ENCODE measurements at places on chromosomes 16 and 17.

DNA sequence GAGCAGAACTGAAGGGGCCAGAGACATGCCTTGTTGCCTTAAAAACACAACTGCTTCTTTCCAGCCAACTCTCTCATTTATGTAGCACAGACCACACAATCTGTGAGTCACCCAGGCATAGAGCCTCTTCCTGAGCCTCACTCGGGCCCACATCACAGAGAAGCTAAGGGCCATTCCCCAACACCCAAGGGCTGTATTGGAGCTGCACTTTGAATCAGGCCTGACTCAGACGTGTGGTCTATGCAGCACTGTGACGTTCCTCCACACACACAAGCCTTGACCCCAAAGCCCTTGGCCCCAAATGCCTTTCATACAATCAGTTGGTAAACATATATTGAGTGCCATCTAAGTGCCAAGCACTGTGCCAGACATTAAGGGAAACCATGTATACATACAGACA is 308.9 kb upstream of the DYNLRB2 start:
- no peak for DNase-seq

- DNase-seq, result no peak
Measured at GRCh38 chr17:62950067-62950466, 16.0 kb upstream of the TANC2 start.

DNA sequence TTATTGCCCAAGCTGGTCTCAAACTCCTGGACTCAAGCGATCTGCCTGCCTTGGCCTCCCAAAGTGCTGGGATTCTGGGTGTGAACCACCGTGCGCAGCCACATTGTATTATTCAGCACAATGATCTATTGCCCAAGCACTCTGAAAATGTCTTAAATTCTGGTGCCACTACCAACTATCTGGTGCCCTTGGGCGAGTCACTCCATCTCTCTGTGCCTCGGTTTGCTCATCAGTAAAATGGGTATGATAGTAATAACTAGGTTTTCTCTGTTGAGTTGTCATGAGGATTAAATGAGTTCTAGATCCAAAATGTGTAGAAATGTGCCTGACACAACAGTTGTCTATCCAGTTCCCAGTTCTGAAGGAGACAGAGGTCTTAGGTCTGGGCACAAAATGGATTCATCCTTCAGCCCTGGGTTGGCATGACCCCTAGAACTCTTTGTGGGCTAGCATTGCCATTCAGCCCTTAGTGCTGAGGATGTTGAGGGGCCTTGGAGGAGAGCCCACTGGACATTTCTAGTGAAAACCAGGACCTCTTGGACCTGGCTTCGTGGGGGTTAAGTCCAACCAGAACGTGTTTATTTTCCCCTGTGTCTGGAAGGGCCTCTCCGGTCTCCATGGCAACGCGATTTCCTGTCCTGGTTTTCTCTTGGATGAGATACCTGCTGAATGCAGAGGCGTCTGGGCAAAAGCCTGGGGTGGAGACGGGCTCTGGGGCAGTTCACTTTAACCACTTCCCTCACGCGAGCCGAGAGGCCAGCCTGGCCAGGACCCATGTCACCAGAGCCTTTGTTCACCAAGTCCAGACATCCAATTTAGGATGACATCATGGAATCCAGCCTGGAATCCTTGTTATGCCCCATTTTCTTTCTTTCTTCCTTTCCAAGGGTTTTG is 43.7 kb upstream of the TNRC6A start:
- peak; percentile 68 for DNase-seq

DNA sequence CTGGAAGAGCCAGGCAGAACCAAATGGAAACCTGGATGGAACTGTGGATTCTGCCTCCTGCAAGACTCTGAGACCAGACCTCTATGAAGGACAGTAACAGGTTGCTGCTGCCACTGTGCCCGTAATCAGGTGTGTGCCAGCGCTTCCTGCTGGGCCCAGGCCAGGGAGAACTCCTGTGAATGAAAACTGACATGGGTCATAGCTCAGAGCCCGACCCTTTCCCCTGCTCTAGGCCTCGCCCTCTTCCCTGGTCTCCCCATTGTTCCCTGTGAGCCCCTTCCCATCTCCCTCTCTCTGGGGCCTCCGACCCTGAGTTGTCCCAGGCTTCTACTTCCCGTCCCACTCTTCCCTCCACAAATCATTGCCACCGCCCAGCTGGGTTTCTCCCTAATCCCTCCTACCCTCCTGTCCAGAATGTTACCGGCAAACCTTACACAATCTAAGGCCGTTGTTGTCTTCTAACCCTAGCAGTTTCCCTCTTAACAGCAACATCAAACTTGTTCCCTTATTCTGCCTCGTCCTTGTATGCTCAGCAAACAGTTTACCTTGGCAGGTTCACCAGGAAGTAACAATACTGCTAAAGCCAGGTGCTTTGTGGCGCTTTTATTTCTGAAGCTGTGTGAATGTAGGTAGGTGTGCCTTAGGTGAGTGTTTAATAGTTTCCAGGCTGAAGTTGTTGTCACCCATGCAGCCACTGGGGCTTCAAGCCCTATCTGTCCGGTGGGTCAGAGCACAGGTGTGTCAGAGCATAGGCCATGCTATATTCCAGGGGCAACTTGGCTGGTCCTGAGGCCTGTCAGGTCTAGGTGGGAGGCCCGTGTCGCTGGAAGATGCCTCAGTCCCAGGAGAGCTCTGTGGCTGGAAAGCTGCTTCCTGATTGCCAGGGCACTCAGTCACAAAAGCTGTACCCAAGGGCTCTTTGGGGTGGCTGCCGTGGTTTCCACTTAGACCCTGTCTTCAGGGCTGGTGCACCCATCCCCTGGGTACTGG is 32.0 kb downstream of the SMPD3 start:
- no peak for DNase-seq

DNA sequence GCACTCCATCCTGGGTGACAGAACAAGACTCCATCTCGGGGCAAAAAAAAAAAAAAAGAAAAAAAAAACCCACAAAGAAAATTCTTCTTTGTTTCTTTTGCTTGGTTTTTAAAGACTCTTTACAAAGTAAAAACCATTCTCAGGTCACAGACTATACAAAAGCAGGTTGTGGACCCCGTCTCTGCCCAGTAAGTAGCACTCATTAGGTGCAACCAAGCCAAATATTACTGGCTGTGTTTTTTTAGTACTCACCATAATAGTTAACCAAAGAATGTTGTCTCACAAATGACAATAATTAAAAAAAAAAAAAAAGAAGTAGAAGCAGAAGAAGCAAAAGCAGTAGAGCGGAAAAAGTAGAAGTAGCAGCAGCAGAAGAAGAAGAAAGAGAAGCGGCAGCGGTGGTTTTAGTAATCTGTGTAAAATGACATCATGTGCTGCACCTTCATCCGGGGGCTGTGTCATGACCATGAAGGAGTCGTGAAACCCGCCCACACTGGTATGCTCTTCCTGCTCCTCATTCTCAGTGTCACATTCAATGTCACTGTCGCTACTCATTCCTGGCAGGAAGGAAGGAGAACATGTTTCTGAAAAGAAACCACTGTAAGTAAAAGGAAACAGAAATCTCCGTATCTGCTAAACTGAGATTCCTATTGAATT is 105.4 kb downstream of the TRIM37 start:
- DNase-seq, result no peak

DNA sequence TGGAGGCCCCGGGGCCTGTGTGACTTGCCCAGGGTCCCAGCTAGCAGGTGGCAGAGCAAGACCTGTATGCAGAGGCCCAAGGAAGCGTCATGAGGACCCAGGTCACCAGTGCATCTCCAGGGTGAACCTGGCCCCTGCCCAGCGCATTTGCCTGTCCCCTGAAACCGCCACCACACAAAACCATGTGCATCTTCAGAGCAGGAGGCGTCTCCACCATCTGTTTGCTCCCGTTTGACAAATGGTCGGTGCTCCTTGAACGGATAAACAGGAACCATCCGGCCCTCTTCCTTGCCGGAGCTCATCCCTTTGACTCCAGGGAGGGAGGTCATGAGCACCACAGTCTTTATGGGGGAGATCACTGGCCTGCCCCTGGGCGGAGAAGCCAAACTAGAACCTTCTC is 62.5 kb downstream of the JPH3 start:
- no peak for DNase-seq

GRCh38 chr17:64692187-64692586 is 30.1 kb upstream of the SMURF2 start:
- DNase-seq, result no peak
